ENCODE measurements at places on chromosomes 6 and 20. TPM values are rescaled to one million over a fixed set of nuclear protein-coding genes. Genes with fewer than 3 reads are reported as not detected.

Gene LAMA4
- polyA plus RNA-seq: 99.2 TPM

Gene SOBP
- 31.7 TPM for polyA plus RNA-seq

Gene HLA-DRB5
- 7.4 TPM for polyA plus RNA-seq

Gene HSPA1A
- polyA plus RNA-seq: 159 TPM

Gene FOXS1
- polyA plus RNA-seq: 5.8 TPM

Gene CTCFL
- 1.5 TPM for polyA plus RNA-seq
